ENCODE measurements at places on chromosomes 7 and 10.

- no peak for DNase-seq
These were observed 53.9 kb upstream of the HABP2 start for GRCh38 chr10:113498997-113499396.

- peak; percentile 17 for DNase-seq
These were observed 17.3 kb downstream of the TPK1 start for GRCh38 chr7:144818511-144818910.

DNA sequence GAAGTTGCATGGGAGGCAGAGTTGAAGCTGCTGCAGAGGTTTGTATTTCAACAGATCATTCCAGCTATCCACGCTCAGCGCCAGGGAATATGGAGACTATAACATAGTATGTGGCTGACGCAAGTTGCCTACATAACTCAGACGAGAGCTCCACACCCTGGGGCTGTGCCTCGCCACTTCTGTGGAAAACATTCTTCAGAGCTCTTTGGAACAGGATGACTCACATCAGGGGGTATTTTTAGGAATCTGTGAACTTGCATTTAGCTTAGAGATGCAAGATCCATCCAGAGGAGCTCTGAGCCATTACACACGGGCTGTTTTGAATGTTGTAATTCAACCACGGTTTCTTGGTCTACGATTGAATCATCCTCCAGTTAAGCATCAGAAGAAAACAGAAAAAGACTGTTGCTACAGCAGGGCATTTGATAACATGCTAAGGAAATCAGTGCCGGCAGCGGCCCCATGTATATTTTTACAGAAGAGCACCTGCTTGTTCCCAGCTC is 481.5 kb upstream of the AKR1E2 start:
- DNase-seq, result no peak

GRCh38 chr10:77638321-77639101 is 903 bp upstream of the KCNMA1 start:
- no peak for DNase-seq

DNA sequence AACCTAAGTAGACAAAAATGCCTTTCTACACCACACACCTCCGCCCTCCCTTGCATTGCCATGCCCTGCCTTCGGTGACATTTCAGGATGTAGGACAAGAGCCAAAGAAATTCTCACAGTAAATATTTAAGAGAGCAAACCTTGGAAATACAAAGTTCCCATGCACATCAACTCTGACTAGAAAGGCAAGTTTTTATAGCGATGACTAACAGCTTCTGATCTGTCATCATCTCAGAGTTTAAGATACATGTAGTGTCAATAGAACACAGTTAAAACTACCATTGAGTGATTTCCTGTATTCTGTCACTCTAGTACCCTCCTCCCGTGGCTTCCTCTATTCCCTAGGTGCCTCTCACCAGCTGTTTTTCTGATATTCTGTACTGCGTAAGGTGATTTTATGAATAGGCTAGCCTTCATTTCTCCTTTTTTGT is 20.7 kb downstream of the SLC16A9 start:
- DNase-seq, result no peak

DNA sequence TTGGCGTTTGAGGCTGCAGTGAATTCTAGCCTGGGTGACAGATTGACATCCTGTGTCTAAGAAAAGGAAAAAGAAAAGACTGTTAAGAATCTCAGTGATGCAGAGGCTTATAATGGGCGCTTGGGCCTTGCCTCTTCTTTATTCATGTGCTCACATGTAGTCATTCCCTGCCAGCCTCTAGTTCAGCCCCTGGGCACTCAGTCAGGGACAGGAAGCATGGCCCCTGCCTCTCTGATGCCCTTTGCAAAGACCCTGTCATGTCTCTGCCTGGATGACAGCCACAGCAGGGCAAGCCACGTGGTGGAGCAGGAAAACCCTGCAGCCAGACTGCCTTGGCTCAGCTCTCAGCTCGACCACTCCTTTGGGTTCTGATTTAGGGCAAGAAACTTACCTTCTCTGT is 368.9 kb downstream of the RPS24 start:
- DNase-seq, result no peak

GRCh38 chr10:133267829-133268228 is 8.8 kb downstream of the ADAM8 start:
- no peak for DNase-seq

DNA sequence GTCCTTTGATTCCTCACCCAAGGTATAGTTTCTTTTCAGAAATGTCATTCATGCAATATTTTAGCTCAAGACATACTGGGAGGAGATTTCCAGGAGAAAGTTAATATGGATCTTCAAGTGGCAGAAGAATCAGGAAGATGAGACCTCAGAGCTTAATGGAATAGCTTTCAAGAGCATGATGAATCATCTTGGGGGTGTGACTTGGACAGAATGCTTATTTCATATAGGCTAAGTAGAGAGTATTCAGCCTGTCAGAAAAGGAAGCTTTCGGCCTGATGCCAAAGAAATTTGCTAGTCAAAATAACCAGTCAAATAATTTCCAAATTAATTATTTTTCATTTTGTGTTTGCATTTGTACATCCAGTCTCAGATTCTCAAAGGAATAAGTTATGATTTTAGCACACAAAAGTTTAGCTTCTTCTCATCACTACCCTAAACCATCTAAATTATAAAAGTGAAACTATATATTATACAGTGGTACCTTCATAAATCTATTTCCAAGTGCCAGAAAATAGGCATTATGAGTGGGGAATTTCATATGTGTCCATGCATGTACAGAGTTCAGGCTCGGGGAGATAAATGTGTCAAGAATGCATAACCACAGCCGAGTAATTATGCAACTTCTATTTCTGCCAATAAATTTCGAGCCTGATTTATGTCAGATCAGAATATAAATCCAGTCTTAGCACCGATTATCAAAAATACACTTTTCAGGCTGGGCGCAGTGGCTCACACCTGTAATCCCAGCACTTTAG is 27.3 kb upstream of the CALD1 start:
- no peak for DNase-seq

- no peak for DNase-seq
These were observed 296.7 kb upstream of the KLF6 start for GRCh38 chr10:4081685-4082111.

DNA sequence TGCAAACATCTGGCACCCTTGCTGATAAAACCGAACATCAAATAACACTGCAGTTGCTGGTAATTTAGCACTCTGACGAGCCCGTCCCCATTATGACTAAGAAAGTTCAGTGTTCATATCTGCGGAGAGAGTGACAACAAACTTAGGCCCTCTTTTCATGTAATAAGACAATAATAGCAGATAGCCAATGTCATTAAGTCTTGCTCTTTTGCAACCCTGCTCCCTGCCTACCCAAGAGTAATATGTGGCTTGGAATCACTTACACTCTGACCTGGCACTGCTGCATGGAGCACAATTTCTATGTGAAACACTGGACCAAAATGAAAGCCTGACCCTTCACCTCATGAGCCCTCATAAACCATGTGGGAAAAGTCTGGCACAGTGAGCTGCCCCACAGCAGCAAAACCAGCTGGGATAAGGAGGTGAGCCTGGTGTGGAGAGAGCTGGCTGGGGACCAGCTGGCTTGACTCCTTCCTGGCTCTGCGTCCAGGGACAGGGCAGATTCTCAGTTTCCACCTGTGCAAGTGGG is 86.5 kb downstream of the HIPK2 start:
- no peak for DNase-seq

- DNase-seq, result no peak
These were observed 79.3 kb upstream of the ADCY1 start for GRCh38 chr7:45494885-45495284.

GRCh38 chr7:111329367-111330234 is 232.7 kb downstream of the IMMP2L start:
- no peak for DNase-seq

DNA sequence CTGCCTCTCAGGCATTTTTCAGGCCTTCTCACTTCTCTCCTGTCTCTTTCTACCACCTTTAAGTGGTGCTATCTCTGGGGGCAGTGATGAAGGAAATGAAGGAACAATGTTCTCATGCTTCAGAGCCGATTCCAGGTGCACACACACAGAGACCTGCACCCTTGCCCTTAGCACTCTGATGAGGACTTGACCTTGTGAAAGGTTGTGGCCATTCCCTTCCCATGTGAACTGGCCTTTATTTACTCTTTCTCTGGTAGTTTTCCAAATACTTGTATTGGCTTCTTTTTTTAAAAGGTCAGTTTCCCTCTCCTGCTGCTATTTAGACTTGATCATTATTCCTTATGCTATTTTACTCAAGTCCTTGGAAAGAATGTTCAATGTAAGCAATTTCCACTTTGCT is 188.6 kb downstream of the MDFIC start:
- DNase-seq, result no peak

DNA sequence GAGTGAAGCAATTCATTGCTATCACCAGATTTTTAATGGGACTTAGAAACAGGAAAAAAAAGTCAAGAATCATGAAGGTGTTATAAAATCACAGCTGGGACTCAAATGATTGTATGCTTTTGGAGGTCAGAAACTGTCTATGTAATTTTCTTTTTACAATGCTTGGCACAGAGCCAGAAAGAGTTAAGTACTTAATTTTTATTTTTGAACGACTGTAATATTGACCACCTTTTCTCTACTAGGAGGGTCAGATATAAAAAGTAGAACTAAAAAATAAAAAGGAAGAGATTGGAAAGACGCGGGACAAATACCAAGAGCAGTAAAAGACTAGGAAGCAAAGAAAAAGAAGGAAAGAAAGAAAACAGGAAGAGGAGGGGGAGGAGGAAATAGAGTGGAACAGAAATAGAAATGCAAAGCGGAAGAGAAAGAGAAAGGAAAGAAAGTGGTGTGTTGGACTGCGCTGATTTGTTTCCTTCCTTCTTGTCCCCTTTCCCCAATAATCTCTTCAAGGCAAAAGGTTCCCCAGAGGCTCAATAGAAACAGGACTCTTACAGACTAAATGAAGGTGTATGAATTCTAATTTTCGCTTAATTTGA is 23.2 kb upstream of the C1GALT1 start:
- DNase-seq, result no peak

DNA sequence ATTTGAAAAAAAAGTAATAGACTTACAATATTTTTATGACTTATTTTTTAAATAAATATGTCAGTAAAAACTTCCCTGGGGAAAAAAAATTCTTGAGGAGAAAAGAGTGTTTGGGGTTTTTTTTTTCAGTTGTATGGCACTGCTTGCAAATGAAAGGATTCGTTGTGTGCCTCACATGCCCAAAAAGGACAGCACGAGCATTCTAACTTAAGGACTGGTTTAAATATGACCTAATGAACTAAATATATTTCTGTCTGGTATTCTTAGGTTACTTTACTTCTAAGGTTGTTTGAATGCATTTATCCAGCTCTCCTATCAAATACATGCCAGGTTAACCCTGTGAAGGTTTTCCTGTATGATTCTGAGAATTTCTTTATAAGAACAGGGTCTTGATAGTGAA is 988 bp upstream of the CD36 start:
- no peak for DNase-seq

- no peak for DNase-seq
These were observed 213.8 kb downstream of the TAX1BP1 start for GRCh38 chr7:27953777-27954176.

DNA sequence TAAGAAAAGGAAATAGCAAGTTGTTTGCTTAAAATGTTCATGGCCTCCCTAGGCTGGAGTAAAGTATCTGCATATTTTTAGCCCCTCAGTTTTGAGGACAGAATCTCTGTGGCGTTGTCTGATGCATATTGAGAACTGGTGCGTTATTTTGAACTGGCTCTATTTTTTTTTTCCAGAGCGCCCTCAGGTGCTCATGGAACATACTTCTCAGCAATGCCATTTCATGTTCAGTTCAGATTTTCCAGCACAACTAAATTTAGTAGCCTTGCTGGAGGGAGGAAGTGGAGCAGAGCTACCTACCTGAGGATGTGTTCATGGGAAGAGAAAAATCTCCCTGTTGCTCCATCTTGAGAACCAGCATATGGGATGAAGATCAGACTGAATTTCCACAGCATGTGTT is 870.5 kb downstream of the LRMDA start:
- DNase-seq, result no peak

DNA sequence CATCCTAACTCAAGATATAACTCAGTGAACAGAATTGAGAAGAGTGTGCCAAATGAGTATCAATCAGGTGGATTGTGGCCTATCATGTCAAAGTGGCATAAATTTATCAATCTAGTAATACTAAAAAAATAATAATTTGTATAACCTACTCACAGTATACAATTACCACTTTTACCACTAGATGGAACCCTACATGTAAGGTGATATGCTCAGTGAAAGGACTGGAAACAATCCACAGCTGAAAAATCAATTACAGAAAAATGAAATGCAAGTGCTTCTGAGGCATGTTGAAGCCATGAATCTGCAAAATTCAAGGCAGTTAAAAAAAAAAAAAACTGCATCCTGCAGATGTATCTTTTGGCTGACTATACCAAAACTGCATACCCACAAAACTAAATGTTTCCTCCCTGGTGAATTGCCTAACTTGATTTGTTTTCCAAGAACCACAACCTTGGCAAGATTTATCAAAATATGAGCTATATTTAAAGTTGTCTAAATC is 13.9 kb downstream of the ARHGAP19 start:
- DNase-seq, result no peak

- DNase-seq, result no peak
These were observed 71.9 kb downstream of the WAC start for GRCh38 chr10:28604567-28605536.

DNA sequence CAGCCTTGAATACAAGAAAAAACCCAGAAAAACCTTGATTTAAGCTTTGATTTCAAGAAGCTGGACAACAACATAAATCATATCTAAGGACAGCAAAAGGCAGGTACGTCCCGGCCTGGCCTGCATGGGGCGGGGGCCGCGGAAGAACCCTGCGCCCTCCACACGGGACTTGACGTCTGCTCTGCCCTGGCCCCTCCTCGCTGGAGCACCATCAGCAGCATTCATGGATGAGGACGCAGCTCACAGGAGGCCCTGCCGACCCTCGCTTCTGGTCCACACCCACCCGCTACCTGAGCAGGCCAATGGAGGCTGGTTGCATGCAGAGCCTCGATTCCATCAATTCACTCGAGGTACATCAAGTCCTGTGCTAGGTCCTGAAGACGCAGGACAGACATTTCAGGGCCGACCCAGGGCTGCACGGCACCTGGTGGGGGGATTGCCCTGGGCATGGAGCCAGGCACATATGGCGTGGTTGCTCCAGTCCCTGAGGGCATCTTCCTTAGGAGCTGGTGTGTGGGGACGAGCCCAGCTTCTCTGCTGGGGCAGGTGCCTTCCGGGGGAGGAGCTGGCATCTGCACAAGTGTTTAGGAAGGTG is 63.1 kb upstream of the NKX6-2 start:
- DNase-seq, result no peak

- no peak for DNase-seq
These were observed 496.2 kb upstream of the ZMIZ1 start for GRCh38 chr10:78572565-78572964.

- no peak for DNase-seq
These were observed 675.3 kb downstream of the INHBA start for GRCh38 chr7:41027428-41028115.

- DNase-seq, result no peak
These were observed 9.1 kb downstream of the EN2 start for GRCh38 chr7:155466814-155467733.
